ENCODE measurements at places on chromosomes 3 and 15.

DNA sequence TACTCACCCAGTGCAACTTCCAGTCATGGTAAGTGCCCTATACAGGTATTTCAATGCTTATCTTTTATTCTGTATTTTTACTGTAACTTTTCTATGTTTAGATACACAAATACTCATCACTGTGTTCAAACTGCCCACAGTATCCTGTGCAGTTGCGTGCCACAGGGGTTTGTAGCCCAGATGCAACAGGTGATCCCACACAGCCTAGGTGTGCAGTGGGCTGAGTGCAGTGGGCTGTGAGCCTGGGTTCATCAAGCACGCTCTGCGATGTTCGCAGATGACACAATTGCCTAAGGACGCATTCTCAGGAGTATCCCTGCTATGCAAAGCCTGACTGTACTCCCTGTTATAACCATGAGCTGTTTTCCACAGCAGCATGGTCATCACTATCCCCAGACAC lies 36.2 kb upstream of the VGLL4 start:
- DNase-seq, result no peak

DNA sequence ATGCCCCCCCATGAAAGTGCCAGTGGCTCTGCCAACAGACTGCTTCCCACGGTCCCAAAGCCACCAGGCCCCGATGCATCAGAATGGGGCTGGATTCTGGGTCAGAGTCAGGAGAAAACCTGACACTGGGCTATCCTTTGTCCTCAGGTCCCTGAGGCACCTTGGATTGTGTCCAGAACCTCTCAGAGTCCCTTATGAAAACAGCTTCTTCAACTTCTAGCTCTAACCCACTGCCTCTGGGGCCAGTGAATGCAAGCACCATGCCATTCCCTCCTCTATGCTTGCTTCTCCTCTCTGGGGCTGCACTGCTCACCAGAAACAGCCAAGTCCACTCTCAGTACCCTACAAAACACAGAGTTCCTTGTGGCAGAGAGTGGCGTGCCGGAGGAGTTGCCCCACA lies 9.9 kb downstream of the CRABP1 start:
- DNase-seq, result no peak

DNA sequence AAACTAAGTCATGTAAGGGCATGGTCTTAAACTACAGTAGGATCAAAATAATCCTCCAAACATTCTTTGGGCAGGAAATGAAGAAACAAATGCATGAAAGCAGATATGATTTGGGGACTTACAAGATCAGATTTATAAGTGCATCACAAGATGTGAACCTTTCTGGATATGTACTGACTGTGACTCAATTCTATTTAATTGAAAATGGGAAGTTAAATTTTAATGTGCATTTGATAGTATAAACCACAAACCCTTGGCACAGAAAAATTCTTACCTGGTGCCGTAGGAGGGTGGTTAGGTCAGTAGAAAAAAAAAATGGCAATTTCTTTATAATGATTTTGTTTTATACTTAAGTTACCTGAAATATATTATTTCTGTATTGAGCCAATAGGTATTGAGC lies 262.5 kb upstream of the TGFBR2 start:
- no peak for DNase-seq

GRCh38 chr3:102189541-102189940 lies 245.3 kb upstream of the ZPLD1 start:
- DNase-seq, result no peak

DNA sequence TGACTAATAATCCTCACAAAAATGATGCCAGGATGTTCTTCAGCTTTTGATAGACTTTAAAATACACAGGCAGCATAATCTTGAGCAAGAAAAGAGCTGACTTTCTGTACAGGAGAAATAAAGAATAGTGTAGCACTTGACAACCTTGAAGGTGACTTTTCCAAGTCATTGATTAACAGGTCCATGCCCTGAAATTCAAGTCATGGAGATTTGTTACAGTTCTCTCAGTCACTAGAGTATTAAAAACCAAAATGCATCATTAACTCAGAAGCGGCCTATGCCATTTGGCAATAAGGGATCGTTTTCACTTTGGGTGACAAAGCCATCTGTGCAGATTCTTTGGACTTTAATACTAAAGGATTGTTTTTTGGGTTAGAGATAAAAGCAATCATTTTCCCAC lies 692.7 kb upstream of the SGO1 start:
- DNase-seq, result no peak

DNA sequence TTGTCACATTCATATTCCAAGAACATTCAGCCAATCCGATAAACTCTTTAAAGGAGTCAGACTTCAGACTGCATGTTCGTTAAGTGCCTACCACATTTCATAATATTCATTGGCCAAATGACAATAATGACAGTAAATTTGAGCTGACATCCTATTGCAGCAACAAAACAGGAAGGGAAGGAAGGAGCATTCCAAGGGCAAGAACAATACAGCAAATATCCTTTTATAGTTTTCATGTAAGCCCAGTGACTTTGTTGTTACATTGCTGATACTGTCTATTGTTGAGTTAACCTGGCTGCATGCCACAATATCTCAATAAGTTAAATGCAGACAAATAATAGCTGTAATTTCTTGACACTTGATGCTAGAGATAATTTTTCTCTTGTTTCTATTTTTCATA lies 16.4 kb upstream of the CBLB start:
- DNase-seq, result no peak

- DNase-seq, result no peak
Measured at GRCh38 chr3:23067116-23067515, 136.0 kb upstream of the UBE2E2 start.

DNA sequence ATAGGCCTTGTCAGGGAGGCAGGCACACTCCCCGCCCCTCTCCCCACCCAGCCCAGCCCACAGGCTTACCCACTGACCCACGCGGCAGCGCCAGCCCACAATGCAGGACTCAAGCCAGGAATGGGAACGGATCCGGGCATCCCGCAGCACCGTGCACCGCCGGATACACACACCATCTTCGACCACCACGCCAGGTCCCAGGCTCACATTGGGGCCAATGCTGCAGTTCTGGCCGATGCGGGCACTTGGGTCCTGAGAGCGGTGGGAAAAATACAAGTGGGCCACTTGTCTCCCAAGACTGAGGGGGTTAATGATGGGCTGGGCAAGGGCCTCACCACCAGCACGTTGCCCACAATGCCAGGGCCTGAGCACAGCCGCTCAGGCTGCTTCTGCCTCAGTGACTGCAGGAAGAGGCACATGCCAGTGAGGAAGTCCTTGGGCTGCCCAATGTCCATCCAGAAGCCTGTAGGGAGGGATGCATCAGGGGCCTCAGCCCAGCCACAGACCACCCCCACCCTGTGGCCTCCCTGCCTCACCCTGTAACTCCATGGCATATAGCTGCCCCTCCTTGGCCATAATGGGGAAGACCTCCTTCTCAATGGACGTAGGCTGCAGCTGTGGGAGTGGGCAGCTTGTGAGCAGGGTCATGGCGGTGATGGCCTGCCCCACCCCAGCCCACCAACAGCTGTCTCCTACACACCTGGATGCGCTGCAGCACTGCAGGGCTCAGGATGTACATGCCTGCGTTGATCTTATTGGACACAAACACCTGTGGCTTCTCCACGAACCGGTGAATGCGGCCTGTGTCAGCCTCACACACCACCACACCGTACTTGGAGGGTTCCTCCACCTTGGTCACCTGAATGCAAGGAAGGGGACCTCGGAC lies 1.6 kb downstream of the GMPPB start:
- DNase-seq, result no peak

GRCh38 chr3:111047812-111048435 lies 23.7 kb upstream of the NECTIN3 start:
- DNase-seq, result no peak
